ENCODE measurements at places on chromosomes 5 and 9.

GRCh38 chr5:158854260-158854783 is 245.4 kb downstream of the EBF1 start:
- DNase-seq: no peak

DNA sequence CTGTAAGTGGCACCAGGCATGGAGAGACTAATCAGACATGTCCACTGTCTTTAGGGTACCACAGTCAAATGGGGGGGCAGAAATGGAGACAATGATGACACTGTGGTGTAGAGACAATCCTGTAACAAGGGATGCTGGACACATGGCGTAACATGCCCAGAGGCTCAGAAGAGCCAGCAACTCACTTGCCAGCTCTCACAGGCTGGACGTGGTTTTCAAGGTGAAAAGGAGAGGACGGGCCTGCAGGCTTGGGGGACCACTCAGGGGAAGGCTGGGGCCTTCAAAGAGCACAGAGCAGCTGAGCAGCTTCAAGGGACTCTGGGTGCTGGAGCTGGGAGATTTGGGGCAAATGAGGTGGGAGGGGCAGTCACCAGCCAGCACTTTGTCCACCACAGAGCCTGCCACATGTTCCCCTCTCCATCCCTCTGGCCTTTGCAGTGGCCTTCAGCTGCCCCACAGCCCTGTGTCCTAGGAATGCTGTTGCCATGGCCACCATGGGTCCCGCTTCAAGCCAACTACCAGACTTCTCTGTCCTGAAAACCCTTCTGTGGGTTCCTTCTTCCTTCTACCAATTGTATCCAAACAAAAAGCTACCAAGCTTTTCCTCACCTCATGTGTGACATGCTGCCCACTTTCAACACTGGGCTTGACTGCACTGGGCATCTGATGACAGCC is 140.4 kb downstream of the GABBR2 start:
- no peak for DNase-seq

GRCh38 chr9:79885093-79885857 is 313.5 kb downstream of the TLE4 start:
- DNase-seq: no peak

- peak; percentile 75 for DNase-seq
Observed at GRCh38 chr9:128160603-128160987, 530 bp downstream of the BBLN start.

GRCh38 chr5:73969195-73970036 is 343.4 kb downstream of the ARHGEF28 start:
- DNase-seq: no peak

DNA sequence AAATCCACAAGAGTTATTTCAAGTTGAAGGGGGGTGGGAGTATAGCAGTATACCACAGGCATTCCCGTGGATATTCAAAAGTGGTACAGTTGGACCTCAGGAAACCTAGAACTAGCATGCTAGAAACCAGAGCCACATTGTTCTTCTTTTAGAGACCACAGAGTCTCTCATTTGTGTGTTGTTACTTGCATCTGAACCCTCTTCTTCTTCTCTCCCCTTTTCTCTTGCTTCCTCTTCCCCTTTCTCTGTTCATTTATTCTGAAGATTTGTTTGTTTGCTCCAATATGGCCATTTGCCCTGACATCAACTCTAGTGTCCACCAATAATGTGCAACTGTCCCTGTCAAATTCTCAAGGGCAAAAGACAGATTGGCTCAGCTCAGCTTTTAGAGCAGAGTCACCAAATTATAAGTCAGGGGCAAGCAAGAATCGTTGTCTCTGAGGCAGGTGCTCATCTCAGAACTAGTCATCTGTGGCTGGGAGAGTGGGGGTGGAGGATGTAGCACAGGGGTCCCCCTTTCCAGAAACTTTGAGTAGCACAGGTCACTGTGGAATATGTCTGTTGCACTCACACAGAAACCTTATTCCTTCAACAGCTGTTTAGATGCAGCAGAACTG is 321.1 kb downstream of the ARRDC3 start:
- no peak for DNase-seq

GRCh38 chr5:104541141-104541785 is 978.7 kb upstream of the NUDT12 start:
- DNase-seq: no peak

- DNase-seq: no peak
Observed at GRCh38 chr9:96394832-96395496, 11.5 kb upstream of the SLC35D2 start.

- DNase-seq: no peak
Observed at GRCh38 chr5:43208658-43209057, 16.6 kb downstream of the NIM1K start.

GRCh38 chr5:35926389-35927051 is 11.9 kb downstream of the CAPSL start:
- DNase-seq: peak; percentile 58

DNA sequence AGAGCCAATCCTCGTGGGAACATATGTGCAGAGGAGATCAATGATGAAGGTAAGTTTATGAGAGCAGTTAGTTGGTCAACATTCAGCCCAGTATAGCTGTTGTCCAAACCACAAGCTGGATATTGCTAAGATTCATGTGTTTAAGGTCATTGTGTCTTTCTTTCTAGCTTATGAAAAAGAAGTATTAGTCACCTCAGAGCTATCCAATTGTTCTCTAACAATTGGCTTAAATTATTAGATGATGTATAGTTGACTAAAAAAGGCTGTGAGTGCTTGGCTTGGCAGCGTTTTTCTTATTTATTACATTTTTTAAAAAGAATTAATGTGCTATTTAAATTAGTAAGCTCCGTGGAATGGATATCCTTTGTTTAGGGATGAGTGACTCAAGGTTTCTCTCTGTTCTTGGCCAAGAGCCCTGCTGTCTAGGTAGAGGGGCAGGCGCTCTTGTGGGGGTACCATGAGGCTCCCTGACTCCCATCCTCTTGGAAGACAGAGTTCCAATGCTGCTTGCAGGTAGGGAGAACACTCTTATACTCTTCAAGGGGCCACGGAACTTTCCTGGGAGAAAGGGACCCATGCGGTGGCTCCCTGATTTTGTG is 487.4 kb downstream of the IRX1 start:
- no peak for DNase-seq

GRCh38 chr5:153404747-153405146 is 85.7 kb upstream of the GRIA1 start:
- no peak for DNase-seq

GRCh38 chr9:125233678-125234077 is 7.5 kb downstream of the HSPA5 start:
- no peak for DNase-seq

- no peak for DNase-seq
Observed at GRCh38 chr5:172832383-172833315, 1.4 kb upstream of the ERGIC1 start.

DNA sequence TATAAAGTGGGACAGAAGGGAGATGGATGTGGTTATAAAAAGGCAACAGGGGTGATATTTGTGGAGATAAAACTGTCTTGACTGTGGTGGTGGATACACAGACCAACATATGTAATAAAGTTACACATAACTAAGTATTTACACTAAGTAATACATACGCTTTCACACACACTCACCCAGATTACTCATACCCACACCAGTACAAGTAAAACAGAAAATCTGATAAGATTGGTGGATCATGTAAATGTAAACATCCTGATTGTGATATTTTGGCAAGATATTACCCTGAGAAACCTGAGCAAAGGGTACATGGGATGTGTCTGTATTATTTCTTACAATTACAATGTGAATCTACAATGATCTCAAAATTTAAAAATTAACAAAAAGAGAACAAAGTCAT is 53.3 kb upstream of the SLIT3 start:
- DNase-seq: no peak

DNA sequence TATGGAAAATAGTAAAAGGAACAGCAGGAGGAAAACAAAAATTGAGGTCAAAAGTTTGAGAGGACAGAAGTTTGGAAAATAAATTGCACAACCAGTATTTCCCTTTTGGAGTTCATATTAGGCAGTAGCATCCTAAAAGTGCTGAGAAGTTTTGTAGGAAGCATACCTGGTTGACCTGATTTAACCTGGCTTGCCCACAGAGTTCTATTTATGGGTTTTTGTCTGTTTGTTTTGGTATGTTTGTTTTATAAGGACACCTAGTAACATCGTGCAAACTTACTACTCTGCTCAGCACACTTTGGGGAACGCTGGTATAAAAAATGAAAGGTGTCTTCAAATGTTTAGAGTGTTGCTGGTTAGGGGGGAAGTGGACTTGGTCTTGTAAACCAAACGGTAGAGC is 15.1 kb downstream of the ADRB2 start:
- DNase-seq: no peak

DNA sequence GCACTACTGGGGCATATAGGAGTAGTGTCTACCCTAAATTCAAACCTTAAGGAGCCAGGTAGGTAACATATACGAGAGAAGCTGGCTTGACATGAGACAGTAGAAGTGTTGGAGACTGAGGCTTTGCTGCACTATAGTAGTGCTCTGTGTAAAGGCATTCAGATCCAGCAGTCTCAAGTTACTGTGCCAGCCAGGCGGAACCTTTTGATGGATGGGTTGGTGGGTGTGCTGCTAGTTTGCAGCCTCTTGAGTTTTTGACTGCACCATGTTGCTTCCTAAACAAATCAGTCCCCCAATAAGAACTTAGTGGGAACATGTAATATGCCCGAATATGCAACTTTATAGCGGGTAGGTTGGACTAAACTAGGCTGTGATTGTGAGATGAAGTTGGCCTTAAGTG is 1.5 kb downstream of the CLTA start:
- DNase-seq: no peak

DNA sequence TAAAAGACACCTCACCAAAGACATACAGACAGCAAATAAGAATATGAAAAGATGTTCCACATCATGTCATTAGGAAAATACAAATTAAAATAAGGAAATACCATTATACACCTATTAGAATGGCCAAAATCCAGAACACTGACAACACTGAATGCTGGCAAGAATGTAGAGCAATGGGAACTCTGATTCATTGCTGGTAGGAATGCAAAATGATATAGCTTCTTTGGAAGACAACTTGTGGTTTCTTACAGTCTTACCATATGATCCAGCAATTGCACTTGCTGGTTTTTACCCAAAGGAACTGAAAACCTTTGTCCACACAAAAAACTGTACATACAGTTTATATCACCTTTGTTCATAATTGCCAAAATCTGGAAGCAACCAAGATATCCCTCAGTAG is 6.5 kb downstream of the TMEM161B start:
- DNase-seq: no peak

DNA sequence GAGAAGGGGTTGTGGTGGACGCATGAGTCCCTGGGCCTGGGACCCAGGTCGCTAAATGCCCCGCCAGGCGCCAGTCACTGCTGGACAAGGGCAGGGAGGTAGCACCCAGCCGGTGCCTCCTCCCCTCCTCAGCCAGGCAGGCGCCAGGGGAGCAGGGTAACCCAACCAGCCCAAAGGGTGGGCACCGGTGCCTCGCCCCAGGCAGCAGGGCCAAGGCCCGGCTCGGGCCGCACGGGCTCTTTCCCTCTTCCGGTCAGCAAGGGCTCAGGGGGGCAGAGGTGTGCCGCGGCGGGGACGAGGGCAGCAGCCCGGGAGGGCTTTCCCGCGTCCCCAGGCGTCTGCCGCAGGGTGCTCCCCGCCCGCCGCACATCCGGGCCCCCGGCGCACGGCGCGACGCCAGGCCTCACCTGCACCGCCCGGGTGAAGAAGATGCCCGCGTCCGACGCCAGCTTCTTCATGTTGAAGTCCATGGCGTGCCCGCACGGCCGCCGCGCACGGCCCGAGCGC is 393 bp downstream of the SH3GLB2 start:
- no peak for DNase-seq

GRCh38 chr5:159883522-159883950 is 32.7 kb upstream of the ADRA1B start:
- DNase-seq: no peak

- no peak for DNase-seq
Observed at GRCh38 chr5:175749591-175749990, 91.7 kb downstream of the HRH2 start.

DNA sequence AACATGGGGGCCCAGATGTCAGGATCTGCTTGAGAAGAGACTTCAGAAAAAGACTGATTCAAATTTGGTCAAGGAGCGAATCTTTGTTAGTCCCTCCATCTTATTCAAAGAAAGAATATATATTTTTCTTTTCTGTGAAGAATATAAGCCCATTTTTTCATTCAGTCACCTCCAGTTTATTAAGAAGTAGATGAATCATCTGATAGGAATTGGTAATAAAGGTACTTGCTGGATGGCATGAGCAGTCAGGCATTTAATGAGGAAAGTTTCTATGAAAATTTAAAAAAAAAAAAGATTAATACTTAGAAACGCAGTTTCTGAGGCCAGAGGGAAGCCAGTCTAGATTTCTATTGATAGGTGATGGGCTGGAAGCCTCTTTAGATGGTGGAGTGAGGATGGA is 373.1 kb upstream of the SMC2 start:
- no peak for DNase-seq

DNA sequence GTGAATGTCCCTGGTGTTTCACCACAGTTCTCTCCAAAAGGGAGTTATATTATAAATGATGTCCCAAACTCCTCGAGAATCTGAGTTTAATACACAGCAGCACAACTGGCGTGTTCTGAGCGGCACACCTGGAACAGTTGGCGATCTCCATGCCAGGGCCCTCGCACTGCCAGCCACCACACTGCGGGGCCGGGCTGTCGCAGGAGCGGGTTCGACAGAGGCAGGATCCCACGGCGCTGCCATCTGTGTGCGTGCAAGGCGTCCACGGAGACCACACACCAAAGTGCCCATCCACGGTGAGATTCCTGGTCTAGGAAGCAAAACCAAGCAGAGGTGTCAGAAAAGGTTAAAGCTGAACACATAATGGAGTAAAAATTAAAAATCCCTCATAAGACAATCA is 423.3 kb downstream of the SEMA5A start:
- DNase-seq: no peak

DNA sequence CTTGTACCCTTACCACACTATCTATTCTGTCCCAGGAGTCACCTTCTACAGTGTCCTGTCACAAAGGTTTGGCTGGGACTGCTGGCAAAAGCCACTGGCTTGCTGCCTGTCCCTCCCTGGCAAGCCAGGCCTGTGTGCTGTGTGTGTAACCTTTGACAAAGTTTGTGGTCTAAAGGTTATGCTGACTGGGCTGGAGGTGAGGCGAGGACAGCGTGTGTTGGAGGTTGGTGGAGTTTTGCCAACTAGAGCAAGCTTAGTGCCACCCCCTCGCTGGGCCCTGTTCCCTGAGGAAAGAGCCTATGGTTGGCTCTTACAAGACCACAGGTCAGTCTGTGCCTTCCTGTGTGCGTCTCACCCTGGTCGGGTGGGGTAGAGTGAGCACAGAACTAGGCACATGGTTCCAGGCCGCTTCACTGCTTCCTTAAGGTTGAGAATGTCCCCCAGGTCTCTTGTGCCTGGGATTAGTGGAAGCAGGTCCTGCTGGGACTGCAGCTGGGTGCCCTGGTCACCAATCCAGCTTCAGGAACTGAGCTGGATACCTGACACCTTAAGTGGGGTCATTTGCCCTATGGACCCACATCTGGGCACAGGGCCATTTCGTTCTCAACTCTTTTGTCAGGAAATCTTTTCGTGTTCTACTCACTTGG is 152.2 kb downstream of the GADD45G start:
- DNase-seq: no peak

GRCh38 chr5:178201927-178202235 is 2.5 kb upstream of the HNRNPAB start:
- DNase-seq: no peak

GRCh38 chr9:130949188-130950038 is 10.4 kb upstream of the FIBCD1 start:
- DNase-seq: no peak

GRCh38 chr5:87775228-87775627 is 362.5 kb upstream of the CCNH start:
- DNase-seq: no peak
